Myometrial cell (primary cell): ENCODE measurements at places on chromosomes 11 and 22. TPM values are rescaled to one million over a fixed set of nuclear protein-coding genes. Genes with fewer than 3 reads are reported as not detected.

BTBD18 gene
- not detected in 2 replicates for total RNA-seq

KCNJ1 gene
- not detected in 2 replicates for total RNA-seq

SLC15A3 gene
- 2.6 and 13.5 TPM in 2 replicates for total RNA-seq

GAL3ST3 gene
- total RNA-seq, result not detected in 2 replicates

CNGA4 gene
- not detected in 2 replicates for total RNA-seq

UCP2 gene
- total RNA-seq, result 2.7 and 13.0 TPM in 2 replicates

C22orf42 gene
- total RNA-seq, result not detected in 2 replicates

APOL4 gene
- total RNA-seq, result under 0.01 and 0.71 TPM in 2 replicates

ASPHD2 gene
- 0.86 and 0.89 TPM in 2 replicates for total RNA-seq

ROBO4 gene
- 5.5 and 8.6 TPM in 2 replicates for total RNA-seq

RBMXL2 gene
- not detected in 2 replicates for total RNA-seq

CRYBA4 gene
- not detected in 2 replicates for total RNA-seq

OR5T1 gene
- not detected in 2 replicates for total RNA-seq

PNPLA3 gene
- 3.5 and 4.9 TPM in 2 replicates for total RNA-seq

VWCE gene
- total RNA-seq, result 0.58 TPM in 1 of 2 replicates, not detected in the other

TNNT3 gene
- not detected in 2 replicates for total RNA-seq

OR51B4 gene
- total RNA-seq, result not detected in 2 replicates

PGA4 gene
- not detected in 2 replicates for total RNA-seq

C11orf86 gene
- total RNA-seq, result not detected in 2 replicates

KIRREL3 gene
- 4.1 and 4.3 TPM in 2 replicates for total RNA-seq

CCDC116 gene
- total RNA-seq, result not detected in 2 replicates

OR52N2 gene
- not detected in 2 replicates for total RNA-seq

PRDM11 gene
- 1.2 and 2.3 TPM in 2 replicates for total RNA-seq

RHOD gene
- 11.2 and 22.5 TPM in 2 replicates for total RNA-seq

CALCA gene
- not detected in 2 replicates for total RNA-seq

SCGB1A1 gene
- not detected in 2 replicates for total RNA-seq

OR8D4 gene
- total RNA-seq, result not detected in 2 replicates

LMO2 gene
- total RNA-seq, result not detected in 2 replicates

BCL2L13 gene
- total RNA-seq, result 59.1 and 67.3 TPM in 2 replicates

SPDYC gene
- not detected in 2 replicates for total RNA-seq

KCTD14 gene
- 2.6 and 4.1 TPM in 2 replicates for total RNA-seq

GLB1L2 gene
- total RNA-seq, result 0.18 and 0.29 TPM in 2 replicates

NTM gene
- total RNA-seq, result 2.3 and 4.8 TPM in 2 replicates

SLC17A6 gene
- not detected in 2 replicates for total RNA-seq

RDX gene
- total RNA-seq, result 49.4 and 75.5 TPM in 2 replicates

IFITM1 gene
- total RNA-seq, result 95.4 and 122 TPM in 2 replicates

OR51B2 gene
- not detected in 2 replicates for total RNA-seq

OPCML gene
- not detected in 2 replicates for total RNA-seq

CRYBB3 gene
- not detected in 2 replicates for total RNA-seq

TRIM49 gene
- total RNA-seq, result not detected in 2 replicates

AHNAK gene
- 251 and 358 TPM in 2 replicates for total RNA-seq
